T-helper 2 cell (primary cell): ENCODE measurements at places on chromosomes 6 and 20.

GRCh38 chr20:41180599-41181333 is 43.4 kb downstream of the PLCG1 start:
- no peak for DNase-seq

- no peak for DNase-seq
These were observed 660 bp downstream of the STXBP5 start for GRCh38 chr6:147204843-147205311.

DNA sequence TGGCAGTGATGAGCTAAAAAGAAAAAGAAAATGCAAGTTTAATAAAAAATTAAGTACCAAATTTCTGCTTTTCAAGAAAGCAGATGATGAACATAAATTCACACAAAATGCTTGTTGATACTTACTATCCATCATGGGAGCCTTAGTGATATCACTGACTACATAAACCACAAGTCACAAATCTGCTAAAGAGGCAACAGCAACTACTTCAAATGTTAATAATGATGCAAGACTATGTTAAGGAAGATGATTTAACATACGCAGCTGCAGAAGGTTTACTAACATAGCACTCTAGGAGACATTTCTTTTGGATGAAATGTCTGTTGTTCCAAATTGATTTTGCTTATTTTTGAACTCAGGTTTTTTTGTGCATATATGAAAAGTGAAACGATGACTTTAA is 18.6 kb downstream of the FYN start:
- no peak for DNase-seq

DNA sequence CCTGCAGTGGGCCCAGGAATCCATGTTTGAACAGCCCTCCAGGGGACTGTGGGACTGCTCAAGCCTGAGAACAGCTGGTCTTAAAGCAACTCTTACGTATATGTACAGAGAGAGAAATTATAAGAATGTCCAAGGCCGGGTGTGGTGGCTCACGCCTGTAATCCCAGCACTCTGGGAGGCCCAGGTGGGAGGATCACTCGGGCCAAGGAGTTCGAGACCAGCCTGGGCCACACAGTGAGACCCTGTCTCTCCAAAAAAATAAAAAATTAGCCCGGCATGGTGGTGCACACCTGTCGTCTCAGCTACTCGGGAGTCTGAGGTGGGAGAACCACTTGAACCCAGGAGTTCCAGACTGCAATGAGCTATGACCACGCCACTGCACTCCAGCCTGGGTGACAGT is 134.0 kb downstream of the DTNBP1 start:
- no peak for DNase-seq

DNA sequence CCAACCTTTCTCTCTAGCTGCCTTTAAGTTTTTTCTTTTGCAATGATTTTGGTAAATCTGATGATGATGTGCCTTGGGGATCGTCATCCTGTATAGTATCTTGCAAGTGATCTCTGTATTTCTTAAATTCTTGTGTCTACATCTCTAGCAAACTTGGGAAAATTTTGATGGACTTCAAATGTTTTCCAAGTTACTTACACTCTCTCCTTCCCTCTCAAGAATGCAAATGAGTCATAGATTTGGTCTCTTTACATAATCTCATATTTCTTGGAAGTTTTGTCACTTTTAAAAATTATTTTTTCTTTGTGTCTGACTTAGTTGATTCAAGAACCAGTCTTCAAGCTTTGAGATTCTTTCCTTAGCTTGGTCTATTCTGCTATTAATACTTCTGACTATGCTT is 176.4 kb downstream of the TBC1D32 start:
- DNase-seq, result no peak

DNA sequence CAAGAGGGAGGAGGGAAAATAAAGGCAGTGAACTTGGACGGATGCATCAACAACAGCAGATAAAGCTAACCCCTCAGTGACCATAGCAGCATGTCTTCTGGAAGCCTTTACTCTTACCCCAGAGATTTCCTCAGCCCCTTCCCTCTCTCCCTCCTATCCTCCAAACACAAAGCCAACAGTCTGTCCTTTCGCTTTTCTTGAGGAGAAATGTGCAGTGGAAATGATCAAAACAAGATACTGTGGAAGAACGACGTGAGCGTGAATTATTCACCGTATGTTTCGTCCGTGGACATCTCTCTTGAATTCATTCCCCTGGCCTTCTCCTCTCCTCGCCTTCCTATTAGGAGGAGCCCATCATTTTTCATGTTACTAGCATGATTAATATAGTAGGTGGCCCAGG is 8.5 kb downstream of the NRN1 start:
- DNase-seq, result no peak

DNA sequence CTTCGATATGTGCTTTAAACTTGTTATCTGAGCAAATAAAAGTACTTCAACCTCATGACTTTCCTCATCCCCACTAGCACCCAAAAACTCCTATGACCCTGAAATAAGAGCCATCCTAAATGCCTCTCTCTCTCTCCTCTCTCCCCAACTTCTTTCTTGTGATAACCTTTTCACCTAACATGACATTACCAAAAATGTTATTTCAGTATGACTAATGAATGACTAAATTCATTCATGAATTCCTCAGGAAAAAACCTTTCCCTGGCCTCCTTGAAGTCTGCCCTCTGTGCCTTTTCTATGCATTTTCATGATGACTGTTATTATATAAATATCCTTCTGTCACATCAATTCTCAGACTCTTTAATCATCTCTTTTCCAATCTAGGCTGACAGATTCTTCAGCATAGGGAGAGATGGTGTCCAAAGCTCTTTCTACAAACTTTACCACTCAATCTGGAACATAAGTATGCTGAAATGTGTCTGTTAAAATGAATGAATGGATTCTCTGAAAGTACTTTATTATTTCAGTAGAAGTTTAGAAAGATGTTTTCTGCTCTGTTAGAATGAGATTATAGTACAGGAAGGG is 114.3 kb upstream of the GGTLC1 start:
- DNase-seq, result no peak

GRCh38 chr6:27867051-27867944 is 44.9 kb downstream of the OR2B2 start:
- DNase-seq, result peak; percentile 57

GRCh38 chr6:3014675-3015066 is 15.0 kb downstream of the NQO2 start:
- no peak for DNase-seq

DNA sequence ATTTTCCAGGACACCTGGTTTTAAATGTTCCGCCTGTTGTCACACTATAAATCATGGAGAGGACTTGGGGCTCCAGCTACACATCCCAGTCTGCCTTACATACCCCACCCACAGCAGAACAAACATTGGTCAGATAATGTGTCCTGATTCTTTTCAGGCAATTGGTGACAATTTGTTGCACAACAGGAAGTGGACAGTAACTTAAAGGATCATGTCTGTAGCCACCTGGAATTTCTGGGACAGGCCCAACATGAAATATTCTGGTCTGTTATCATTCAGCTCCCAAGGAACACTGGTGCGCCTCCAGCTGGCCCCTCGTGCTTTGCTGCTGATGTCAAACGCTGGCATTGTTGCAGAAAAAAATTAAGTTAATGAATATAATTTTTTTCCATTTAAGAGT is 117.2 kb downstream of the SOBP start:
- DNase-seq, result no peak

DNA sequence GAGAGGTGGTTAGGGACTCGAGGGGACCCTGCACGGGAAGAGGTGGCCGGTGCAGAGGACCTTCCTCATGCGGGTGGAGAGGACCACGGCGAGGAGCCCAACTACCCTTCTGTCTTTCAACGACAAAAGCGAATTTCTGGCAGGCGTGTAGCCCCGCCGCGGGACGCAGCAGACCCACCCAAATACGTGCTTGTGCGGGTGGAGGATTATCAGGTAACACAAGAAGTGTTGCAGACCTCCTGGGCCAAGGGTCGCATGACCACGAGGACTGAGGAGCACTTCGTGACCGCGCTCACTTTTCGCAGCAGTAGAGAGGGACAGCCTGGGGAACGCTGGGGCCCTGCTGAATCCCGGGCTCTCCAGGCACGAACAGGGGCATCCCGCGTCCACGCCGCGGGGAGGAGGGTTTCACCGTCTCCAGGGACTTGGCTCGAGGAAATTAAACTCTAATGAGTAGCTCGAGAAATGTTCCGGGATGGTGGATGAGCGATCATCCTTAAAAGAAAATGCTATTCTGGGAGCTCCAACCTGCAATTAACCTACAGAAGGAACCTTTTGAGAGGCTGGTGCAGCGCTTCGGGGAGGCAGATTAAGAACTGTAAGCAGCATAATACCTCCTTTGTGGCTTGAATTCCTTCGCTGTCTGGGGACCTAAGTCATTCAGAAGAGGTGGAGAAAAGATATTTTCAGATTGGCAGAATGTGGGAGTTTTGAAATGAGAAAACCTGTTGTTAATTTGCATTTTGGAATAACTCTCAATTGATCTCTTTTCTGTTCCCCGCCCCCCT is 804 bp downstream of the C6orf141 start:
- no peak for DNase-seq

- no peak for DNase-seq
These were observed 159.8 kb upstream of the FERMT1 start for GRCh38 chr20:6282642-6283041.

DNA sequence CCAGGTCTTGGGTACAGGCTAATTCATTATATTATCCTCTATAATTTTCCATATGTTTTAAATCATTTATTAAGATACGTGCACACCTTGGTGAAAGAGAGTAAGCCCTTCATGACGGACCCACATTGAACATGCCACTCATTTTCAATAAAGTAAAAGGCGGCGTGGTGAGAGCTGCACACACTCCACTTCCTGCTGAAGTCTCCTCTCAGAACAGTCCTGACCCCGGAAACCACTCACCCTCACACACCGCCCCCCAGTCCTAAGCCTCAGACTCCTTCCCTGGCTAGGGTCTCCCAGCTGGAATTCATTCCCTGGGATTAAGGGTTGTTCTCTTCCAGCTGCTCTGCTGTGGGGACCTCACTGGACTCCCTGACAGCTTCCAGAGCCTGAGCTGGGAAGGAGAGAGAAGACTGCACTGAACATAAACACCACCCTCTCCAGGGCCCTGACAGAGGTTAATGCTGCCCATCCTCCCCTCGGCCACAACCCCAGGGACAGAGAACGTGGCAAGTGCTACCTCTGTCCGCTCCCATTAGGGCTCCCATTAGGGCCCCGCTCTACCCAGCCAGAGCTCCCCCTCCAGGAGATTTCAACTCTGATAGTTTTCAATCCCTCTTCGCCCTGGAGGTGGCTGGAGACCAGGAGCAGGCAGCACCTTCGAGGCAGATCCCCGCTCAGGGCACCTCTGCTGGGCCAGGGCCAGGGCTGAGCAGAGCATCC is 24.8 kb downstream of the GRM4 start:
- DNase-seq, result no peak
